ENCODE measurements at places on chromosomes 5 and 9. TPM values are rescaled to one million over a fixed set of nuclear protein-coding genes. Genes with fewer than 3 reads are reported as not detected.
A peak's percentile ranks its signal among the peaks of the same experiment; 100 is the strongest.

DNA sequence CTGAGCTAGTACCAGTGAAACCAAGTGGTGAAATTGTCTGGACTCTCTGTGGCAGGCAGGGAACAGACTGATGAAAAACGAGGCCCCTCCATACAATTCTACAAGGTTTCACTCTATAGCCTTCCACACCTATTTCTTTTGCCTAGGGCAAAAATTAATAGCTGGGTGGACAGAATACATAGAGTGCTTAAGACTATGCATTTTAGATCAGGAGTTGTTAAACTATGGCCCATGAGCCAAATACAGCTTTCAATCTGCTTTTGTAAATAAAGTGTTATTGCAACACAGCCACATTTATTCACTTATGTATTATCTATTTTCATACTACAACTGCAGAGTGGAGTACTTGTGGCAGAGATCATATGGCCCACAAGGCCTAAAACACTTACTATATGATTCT is 45.2 kb downstream of the SH3TC2 start:
- DNase-seq: no peak

DNA sequence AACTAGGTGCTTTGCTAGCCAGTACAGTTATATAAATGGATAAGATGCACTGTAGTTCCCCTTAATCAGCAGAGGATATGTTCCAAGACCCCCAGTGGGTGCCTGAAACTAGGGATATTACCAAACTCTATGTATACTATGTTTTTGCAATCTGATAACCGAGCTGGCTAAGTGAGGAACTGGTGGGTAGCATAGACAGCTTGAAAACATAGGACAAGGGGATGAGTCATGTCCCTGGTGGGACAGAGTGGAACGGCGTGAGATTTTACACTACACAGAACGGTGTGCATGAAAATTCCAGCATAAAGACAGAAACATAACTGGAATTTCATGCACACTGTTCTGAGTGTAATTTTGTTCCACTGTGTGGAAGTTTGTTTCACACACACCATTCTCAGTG is 86.9 kb downstream of the BASP1 start:
- DNase-seq: no peak

DNA sequence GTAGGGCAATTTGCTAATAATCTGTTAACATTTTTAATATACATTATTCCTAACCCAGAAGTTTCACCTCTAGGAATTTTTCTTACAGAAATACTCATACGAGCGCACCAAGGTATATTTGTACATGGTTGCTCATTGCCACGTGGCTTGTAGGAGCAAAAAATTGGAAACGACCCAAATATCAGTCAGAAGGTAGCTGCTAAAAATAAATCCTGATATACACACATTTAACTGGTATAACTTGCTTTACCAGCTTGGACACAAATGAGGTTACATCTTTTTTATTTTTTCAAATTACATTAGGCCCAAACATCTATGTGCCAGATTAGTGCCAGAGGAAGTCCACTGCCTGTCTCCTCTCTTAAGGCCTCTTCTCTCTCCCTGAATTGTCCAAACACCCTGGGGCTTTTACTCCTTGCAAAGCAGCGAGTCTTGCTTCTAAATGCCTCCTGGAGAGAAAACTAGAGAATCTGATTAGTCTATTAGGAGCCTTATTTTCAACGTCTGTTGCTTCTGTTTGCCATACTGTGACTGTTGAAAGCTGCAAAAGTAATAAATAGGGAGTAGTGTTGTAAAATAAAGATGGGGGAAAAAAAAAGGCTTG is 92.0 kb upstream of the SSBP2 start:
- DNase-seq: no peak

- DNase-seq: no peak
These were observed 5.4 kb upstream of the CREBRF start for GRCh38 chr5:173050791-173051190.

- DNase-seq: no peak
These were observed 427.5 kb upstream of the KIF2A start for GRCh38 chr5:61878471-61878870.

DNA sequence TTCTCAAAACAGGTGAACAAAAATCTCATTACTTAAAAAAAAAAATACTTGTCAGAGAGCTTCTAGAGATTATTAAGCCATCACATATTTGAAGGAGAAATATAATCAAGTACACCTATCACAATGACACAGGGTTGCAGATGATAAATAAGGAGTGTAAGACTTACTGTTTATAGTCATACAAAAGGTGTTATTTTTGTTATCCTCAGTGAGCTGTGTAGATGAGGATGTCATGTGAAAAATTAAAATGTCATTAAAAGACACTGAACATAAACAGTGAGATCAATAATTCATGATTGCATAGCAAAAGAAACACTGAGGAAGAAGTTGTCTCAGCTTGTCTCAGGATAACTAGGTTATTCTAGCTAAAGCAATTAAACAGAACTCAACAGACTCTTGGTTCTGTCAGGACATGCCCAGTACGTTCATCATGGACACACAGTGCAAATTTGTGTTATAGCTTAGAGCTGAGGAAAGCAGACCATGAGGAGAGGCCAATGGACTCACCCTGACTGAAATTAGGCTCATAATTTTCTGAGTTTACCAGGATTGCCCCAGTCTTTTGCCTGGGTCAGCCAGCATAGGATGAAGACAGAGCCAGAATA is 1162.6 kb upstream of the C9orf72 start:
- DNase-seq: no peak

GRCh38 chr9:30524311-30524710 is 1860.1 kb upstream of the ACO1 start:
- no peak for DNase-seq

DNA sequence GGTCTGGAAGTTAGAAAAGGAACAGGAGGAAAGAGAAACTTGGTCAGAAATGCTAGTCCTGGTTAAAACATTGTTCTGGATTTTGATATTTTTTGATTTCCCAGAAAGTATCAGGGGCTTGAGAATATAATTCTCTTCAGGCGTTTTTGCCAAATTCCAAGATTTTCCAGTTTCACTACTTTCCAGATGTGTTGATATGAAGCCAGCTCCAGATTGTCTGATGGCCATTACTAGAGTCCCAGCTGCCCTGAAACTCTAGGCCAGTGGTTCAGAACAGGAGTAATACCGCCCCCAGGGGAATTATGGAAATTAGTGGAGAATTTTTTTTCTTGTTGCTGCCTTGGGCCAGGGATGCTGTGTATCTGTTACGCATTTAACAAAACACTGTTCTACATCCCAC is 88.6 kb downstream of the KCNN2 start:
- DNase-seq: no peak

GRCh38 chr9:114072184-114073140 is 5.6 kb downstream of the AMBP start:
- peak; percentile 88 for DNase-seq

DNA sequence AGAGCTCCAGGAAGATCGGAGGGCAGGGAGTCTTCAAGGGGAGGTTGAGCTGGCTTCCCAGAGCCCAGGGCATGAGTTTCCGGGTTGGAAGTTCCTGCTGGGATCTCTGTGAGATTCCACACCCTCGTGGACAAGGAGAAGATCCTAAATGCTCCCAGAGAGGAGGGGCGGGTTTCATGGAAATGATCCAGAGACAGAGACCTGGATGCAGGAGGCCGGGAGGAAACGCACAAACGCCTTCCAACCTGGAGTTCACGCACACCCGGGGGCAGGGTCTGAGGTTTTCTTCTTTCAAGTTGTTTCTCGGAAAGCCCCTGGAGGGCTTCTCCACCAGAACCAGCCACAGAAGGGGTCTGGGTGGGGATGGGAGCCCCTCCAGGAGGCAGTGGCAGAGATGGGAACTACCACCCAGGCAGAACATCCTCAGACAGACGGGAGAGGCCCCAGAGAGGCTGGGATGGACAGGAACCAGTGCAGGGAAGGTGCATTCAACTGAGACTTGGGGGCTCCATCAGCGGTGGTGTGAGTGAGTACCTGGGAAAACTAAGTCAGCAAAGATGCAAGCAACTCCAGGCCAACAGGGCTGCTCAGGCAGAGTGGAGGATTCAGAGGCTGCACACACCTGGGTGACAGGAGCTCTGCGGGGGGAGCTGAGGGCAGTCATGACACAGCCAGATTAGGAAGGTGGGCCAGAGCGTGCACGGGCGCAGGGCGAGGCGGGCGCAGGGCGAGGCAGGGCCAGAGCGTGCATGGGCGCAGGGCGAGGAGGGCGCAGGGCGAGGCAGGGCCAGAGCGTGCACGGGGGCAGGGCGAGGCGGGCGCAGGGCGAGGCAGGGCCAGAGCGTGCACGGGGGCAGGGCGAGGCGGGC is 52.1 kb upstream of the EXOC3 start:
- DNase-seq: no peak

- DNase-seq: no peak
These were observed 178.7 kb downstream of the PPP2R2B start for GRCh38 chr5:146699664-146700418.

DNA sequence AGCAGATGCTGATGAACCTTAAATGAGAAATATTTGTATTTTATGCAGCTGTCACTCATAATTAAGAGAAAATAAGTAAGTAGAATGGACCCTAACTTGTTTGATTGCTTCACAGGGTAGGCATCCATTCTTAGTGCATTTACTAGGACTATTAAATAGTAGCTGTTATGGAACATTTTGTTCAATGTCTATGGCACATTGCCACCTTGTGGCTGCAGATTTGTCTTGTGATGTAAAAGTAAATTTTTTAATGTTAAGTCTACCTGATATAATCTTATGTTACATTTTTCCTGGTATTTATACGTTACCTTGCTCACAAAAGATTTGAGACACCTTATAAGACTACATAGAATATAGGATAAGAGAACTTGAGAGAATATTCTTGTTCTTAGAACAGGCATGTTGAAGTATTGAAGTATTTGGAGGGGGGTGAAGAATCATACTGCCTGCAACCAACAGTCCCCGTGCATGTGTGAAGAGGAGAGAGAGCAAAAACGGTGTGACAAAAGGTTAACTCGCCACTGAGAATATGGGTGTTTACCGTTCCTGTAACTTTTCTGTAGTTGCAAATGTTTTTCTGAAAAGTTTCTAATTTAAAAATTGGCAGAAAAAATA is 161.1 kb downstream of the MAST4 start:
- DNase-seq: no peak

GRCh38 chr5:89055695-89056085 is 172.7 kb upstream of the MEF2C start:
- no peak for DNase-seq

- no peak for DNase-seq
These were observed 90.0 kb downstream of the ARRDC3 start for GRCh38 chr5:91293131-91293530.

- peak; percentile 96 for DNase-seq
These were observed 40.2 kb upstream of the GARNL3 start for GRCh38 chr9:127224178-127224882.

DNA sequence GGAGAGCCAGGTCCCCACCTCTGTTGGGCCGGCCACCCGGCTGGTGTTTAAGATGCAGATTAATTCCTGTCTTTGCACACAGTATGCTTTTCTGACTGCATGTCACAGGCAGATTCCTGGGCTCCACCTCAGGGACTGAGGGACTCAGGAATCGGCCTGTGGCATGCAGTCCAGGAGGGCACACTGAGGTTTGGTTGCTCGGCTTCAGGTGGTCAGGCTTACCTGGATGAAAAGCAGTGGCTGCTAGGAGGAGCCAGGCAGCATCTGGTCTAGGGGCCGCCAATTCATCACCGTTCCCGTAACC is 1.1 kb downstream of the WDR5 start:
- no peak for DNase-seq

GRCh38 chr5:62948301-62948700 is 369.7 kb downstream of the LRRC70 start:
- no peak for DNase-seq

DNA sequence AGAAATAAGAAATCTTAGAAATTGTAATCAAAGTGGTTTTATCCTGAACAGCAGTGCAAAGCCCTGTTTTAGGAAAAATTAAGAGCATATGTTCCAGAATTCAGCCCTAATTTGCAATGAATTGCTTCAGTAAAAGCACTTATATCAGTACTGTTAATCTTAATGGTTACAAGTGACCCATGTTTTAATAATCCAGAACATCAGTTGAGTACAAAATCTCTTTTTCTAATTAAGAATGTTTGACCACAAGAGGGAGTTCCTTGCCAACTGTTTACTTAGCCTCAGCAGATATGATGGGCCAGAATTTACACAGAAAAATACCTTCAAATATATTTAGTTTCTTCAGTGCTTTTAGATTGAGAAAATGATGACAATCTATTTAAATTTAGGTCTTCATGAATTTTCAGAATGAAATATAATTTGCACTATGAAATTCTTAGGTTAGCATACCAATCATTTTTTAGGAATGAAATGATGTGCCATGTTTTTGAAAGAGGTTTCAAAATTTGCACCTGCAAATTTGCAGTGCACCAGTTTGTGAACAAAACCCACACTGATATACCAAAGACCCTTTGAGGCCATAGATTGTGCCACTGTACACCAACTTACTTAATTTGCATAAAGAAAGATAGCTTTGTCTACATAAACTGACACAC is 926.3 kb upstream of the ARRDC3 start:
- DNase-seq: no peak

FGFR4 gene
- total RNA-seq: 35.3 TPM

OR13C4 gene
- total RNA-seq: not detected

HK3 gene
- total RNA-seq: 4.0 TPM

PCDHB12 gene
- total RNA-seq: 1.5 TPM

RANBP3L gene
- total RNA-seq: 0.43 TPM

AHRR gene
- total RNA-seq: 0.92 TPM

EXD3 gene
- total RNA-seq: 16.5 TPM

SLC25A2 gene
- not detected for total RNA-seq

PCDHGA4 gene
- 2.9 TPM for total RNA-seq

CTXN3 gene
- not detected for total RNA-seq

POMT1 gene
- 11.3 TPM for total RNA-seq

Measured in pancreas (tissue), 10 donors.